NCI-H2227 treated with DMSO at 0.1 percent for 48 hours (cell line): ENCODE measurements at places on chromosomes 5 and 9.
A peak's percentile ranks its signal among the peaks of the same experiment; 100 is the strongest.

DNA sequence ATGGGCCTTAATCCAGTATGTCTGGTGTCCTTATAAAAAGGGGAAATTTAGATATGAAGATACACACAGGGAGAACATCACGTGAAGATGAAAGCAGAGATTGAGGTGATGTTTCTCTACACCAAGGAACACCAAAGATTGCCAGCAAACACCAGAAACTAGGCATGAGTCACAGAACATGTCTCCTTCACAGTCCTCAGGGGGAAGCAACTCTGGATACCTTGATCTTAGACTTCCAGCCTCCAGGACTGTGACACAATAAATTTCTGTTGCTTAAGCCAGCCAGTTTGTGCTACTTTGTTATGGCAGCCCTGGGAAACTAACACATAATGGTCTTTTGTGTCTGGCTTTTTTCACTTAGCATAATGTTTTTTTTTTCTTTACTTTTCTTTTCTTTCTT is 41.2 kb upstream of the STRBP start:
- no peak for DNase-seq

GRCh38 chr5:20030125-20030524 is 42.1 kb upstream of the CDH18 start:
- no peak for DNase-seq

DNA sequence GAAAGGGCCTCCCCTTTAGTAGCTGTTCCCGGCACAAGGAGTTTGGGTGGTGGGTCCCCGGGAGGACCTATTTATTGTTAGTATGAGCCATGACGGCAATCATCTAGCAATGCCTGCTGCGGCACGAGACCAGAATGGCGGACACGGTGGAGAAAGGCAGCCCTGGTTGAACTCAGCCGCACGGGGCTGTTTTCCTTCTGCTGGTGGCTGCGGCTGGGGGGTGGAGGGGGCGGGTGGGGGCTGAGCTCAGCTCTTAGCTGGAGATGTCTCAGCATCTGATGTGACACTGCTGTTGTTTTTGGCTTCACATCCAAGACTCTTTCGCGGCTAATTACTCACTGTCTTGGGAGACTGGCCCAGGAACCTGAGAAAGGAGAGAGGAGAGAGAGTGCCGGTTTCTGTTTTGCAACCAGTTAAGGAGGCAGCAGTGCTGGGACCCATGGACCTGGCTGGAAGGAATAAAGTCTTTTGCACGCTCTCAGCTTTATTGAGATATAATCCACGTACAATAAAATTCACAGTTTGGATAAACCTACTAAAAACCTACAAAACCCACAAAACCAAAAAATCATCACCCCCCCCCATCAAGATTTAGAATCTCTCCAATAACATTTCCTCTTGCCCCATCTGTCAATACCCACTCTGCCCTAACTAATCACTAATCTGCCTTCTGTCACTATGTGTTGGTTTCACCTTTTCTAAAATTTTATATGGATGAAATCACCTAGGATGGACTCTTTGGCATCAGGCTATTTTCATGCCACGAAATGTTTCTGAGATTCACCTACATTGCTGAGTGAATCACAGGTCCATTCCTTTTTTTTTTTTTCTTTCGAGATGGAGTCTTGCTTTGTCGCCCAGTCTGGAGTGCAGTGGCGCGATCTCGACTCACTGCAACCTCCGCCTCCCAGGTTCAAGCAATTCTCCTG is 81.8 kb upstream of the NEURL1B start:
- no peak for DNase-seq

GRCh38 chr9:33778700-33779351 is 16.5 kb upstream of the PRSS3 start:
- peak; percentile 58 for DNase-seq

DNA sequence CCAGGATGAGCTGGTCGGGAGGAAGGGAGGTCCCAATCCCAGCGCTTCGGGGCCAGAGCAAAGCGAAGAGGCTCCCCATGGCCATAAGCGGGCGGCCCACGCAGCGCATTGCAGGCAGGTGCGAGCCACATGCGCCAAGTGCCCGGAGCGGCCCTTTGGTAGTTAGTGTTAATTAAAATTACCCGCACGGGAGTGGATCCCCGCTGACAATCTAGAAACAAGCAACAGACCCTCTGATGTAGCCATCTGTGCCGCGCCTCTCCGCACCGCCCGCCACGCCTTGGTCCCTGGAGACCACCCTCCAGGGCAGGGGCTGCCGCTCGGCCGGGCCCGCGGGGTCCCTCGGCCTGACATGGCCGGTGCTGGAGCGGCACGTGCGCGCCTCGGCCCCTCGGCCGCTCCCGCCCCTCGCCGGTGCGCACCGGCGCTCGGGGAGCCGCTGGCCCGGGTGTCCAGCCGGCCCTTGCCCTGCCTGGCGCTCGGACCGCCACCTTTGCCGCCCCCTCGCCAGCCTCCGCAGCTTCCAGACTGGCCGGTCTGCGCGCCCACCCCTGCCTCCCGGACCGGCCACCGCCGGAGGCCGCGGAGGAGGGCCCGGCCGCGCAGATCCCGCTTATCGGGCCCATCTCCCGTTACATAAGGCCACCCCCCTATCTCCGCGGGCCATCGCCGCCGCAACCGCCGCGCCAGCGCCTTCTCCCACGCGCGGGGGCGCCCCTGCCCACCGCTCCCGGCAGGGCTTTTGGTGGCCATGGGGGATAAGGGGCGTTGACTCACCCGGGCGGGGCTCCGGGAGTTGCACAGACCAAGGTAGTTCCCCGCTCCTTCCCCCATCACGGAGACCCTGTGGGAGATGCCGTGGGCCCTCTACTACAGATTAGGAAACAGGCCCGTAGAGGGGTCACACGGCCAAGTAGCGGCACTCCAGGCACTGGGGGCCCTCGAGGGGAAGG is 1.9 kb upstream of the IL13 start:
- DNase-seq, result no peak

GRCh38 chr9:124216474-124217176 is 41.1 kb upstream of the NEK6 start:
- no peak for DNase-seq

- no peak for DNase-seq
Measured at GRCh38 chr9:131554087-131554842, 8.9 kb downstream of the PRRT1B start.

- no peak for DNase-seq
Measured at GRCh38 chr9:98234245-98234825, 21.1 kb downstream of the TBC1D2 start.

- DNase-seq, result no peak
Measured at GRCh38 chr9:107460153-107461023, 29.2 kb downstream of the KLF4 start.

- no peak for DNase-seq
Measured at GRCh38 chr5:43117092-43117491, 3.6 kb upstream of the ZNF131 start.

DNA sequence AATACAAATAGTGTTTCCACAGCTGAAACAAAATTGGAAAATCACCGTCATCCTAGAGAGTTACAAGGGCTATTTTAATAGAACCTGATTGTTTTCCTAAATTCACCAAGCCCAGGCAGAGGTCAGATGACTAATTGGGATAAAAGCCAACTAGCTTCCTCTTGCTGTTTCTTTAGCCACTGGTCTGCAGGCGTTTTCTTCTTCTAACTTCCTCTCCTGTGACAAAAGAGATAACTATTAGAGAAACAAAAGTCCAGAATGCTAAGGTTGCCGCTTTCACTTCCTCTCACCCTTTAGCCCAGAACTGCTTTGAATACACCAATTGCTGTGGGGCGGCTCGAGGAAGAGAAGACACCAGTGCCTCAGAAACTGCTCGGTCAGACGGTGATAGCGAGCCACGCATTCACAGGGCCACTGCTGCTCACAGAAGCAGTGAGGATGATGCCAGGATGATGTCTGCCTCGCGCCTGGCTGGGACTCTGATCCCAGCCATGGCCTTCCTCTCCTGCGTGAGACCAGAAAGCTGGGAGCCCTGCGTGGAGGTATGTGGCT is at the start of gene TLR4:
Gene TLR4 (plus strand): TSS at position 380 of the 552 bp plus-strand sequence. CDS start 70 bp downstream, at position 450.
- peak; percentile 4 for DNase-seq

DNA sequence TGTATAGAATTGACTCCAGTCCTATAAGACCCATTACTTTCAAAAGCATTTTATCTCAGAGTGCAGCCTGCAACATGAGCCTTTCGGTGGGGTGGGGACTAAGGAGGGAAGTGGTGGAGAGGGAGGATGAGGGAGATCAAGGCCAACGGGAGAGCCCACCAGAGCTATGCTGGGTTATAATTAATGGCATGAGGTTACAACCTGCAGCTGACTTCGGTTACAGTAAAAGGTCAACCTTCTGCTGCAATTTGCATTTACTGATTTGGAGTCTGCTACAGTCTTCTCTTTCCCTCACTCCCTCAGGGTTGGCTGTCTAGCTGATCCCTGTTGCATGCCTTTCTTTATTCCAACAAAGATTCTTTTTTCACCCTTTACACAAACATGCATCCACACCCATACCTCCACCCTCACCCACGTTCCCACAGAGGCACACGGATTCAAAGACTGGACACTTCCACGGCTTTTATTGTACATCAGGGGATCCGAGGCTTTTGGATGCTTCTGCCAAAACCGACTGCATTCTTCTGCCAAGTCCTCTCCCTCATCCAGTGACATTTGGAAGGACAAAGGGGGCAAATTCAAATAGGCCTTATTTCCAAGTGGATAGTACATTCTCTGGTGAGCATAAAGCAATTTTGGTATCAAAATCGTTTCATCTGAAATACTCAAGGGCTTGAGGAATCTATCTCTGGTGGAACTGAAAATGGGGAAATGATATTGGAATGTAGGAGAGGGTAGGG is 381.2 kb downstream of the NFIB start:
- DNase-seq, result no peak

DNA sequence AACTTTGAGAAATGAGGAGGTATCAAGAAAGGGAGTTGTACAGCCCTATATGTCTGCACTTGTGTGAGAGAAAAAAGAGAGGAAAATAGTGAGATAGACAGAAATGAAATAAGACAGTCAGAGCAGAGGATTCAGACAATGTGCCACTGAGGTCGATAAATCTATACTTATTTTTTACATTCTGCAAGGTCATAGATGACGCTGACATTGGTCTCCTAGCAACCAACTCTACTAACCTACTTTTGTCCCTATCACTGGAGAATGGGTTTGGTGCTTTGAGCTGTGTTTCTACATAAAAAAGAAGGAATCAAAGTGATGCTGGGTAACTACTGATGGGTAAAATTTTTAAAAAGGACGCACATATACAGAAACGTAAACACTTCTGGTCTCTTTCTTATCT is 573.3 kb upstream of the RORB start:
- DNase-seq, result no peak

DNA sequence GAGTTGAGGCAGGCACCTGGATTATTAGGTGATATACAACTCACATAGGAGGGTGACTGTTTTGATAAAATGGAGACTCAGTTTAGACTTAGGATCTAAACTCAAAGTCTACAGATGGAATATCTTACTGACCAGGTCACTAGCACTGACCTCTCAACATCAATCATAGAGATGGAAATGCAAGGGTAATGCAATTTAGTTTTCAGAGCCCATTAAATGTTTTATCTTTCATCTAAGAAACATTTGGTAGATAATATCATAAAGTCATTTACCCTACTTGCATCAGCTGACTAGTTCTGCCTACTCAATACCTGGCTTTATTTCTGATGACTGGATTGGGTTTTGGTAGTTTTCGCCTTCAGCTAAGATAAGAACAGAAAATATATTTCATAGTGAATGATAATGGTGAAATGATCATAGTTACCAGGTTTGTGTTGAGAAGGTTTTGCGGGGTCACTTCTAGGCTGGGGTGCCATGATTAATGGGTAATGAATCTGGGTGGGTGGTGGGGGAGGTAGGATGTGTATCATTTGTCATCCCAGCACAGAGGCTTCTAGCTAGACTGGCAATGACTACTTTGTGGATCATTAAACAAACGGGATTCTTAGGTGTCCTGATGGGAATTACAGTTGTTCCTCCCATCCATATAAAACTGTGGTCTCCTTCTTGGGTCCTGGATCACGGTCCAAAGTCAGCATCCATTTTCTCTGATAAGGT is 173.4 kb downstream of the PPP2R2B start:
- no peak for DNase-seq

DNA sequence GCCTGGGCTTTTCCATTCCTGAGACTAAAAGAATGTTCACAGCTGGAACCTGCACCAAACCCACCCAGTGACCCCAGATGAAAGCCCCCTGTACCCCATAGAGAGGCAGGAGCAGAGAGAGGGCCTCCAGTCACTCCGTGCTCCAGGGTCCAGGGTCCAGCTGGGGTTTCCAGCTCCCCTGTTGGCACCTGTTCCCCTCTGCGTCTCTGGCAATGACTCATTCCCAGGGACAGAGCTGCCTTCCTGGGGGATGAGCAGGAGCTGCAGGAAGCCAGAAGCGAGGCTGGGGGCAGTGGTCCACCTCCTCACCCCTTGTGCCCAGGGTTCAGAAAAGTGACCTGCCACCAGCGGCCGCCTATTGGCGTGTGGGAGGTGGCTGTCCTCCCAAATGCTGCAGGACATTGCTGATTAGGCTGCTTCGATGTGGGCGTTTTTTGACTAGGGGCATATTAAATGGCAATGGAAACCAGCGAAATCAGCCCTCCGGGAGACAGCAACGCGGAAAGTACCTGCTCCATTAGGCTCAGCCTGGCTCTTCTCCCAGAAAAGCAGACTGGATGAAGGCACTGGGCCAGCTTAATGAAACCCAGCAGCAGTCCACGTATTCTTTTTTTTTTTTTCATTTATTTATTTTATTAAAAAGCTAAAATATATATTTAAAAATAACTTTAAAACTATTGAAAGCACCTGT is 97.4 kb downstream of the DAP start:
- no peak for DNase-seq

- DNase-seq, result no peak
Measured at GRCh38 chr9:15843931-15844330, 291.1 kb downstream of the CCDC171 start.

DNA sequence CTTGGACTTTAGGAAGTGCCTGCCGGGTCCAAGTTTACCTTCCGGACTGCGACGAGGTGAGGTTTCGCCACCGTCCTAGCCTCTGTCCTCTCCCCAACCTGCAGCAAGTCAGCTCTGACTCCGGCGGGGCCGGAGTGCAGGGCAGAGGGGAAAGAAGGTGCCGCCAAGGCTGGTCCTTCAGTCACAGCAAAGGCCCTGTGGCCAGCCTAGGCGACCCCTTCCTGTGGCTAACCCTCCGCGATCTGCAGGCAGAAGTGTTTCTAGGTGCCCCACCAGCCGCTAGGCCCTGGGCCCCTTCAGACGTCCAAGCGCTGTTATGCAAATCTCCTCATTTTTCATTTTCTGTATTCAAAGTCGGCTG is 11.1 kb upstream of the NKX2-5 start:
- no peak for DNase-seq

GRCh38 chr9:92941861-92942260 is 5.5 kb upstream of the FGD3 start:
- no peak for DNase-seq

DNA sequence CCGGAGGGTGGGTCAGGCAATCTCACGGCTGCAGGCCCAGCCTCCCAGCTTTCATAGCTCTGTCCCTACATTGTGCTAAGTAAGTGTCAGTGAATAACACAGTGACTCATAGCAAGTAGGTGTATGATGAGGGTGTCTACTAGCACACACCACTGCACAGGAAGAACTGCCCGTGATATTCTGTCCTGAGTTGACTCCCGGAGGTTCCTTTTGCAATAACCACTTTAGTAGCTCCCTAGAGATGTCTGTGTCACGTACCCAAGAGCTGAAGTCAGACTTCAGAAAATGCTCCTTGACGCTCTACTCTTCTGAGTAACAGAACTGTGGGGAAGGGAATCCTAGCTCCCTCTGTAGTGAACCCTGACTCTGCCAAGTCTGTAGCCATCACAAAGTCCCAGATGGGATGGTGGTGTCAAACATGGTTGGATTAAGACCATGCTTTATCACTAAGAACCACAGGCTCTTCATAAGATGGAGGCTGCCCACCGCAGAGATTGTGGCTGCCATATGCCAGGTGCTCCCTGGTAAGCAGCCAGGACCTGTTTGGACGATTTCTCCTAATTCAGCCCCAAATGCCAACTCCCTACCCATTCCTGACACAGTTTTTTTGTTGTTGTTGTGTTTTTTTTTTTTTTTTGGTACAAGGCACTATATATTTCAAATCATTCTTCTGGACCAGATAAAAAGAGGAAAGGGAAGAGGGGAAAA is 352.6 kb upstream of the PANK3 start:
- DNase-seq, result no peak
